ENCODE measurements at places on chromosomes 13 and 19. TPM values are rescaled to one million over a fixed set of nuclear protein-coding genes. Genes with fewer than 3 reads are reported as not detected.

Gene PALM
- polyA plus RNA-seq = 62.7 TPM

Gene SIGLEC5
- polyA plus RNA-seq = 0.51 TPM

Gene LIM2
- 0.18 TPM for polyA plus RNA-seq

Gene FCAR
- 0.08 TPM for polyA plus RNA-seq

Gene ZNF383
- 12.9 TPM for polyA plus RNA-seq

Gene RLN3
- polyA plus RNA-seq = not detected

Gene C5AR1
- polyA plus RNA-seq = 4.0 TPM

Gene PPP1R13L
- polyA plus RNA-seq = 8.9 TPM

Gene DHDH
- polyA plus RNA-seq = 5.9 TPM

Gene PSG5
- polyA plus RNA-seq = not detected

Gene TM9SF2
- 232 TPM for polyA plus RNA-seq

Gene TFDP1
- polyA plus RNA-seq = 92.5 TPM

Gene C19orf38
- 1.7 TPM for polyA plus RNA-seq

Gene TMC4
- 25.3 TPM for polyA plus RNA-seq

Gene ZIK1
- polyA plus RNA-seq = 18.3 TPM

Gene SPRY2
- 65.6 TPM for polyA plus RNA-seq

Gene IRS2
- 9.9 TPM for polyA plus RNA-seq

Gene ZSCAN4
- polyA plus RNA-seq = not detected

Gene SIGLEC14
- 1.1 TPM for polyA plus RNA-seq

Gene ZNF675
- 20.2 TPM for polyA plus RNA-seq

Gene FCER2
- polyA plus RNA-seq = 0.22 TPM

Gene OR4F17
- not detected for polyA plus RNA-seq

Gene KDM4B
- 17.9 TPM for polyA plus RNA-seq

Gene ZNF497
- 3.9 TPM for polyA plus RNA-seq

Gene CEACAM16
- not detected for polyA plus RNA-seq

Gene SLC25A41
- 0.26 TPM for polyA plus RNA-seq

Gene RNF225
- polyA plus RNA-seq = not detected

Gene SLC10A2
- 0.72 TPM for polyA plus RNA-seq

Gene TEX26
- polyA plus RNA-seq = 1.2 TPM
